Cortex of kidney (tissue), 1 donor: ENCODE measurements at places on chromosomes 5 and 9.

DNA sequence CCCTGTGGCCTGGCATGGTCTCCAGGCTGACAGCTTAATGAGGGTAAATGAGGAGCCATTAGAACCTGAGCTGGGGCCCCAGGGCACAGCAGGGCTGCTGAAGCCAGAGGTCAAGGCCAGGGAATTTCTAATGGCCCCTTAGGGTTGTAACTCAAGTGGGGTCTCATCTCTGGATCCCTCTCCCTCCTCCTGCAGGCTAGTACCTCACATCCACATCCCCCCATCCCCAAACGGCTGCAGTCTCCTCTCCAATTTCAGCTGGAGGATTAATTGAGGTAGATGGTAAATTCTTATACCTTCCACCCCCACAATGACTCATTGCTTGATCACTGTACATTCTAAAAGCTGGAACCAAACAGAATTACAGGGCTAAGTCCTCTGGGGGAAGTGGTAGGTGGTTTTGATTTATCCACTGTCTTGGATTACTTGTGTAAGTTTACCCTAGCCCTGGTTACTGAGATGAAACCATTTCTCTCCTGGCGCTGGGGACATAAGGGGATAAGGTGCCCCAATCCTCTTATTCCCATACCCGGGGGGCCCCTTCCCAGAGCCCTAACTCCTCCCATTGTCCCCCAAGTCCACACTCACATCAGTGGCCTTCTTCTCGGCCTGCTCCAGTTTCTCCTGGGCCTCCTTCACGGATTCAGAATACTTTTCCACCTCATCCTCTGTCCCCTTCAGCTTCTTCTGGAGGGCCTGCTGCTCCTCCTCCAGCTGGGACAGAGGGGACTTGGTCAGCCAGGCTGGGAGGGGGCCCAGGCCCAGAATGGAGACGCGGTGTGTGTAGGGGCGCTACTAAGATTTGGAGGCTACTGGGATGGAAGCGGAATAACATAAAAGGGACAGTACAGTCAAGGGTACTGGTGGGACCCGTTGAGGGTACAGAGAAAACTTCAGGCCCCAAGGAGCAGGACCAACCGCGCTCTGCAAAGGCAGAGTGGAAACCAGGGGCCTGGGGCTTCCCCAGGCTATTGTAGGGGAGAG, 875 bp downstream of the TPM2 start:
- DNase-seq = no peak

- no peak for DNase-seq
Observed at GRCh38 chr5:157516006-157516405, 56.0 kb downstream of the NIPAL4 start.

DNA sequence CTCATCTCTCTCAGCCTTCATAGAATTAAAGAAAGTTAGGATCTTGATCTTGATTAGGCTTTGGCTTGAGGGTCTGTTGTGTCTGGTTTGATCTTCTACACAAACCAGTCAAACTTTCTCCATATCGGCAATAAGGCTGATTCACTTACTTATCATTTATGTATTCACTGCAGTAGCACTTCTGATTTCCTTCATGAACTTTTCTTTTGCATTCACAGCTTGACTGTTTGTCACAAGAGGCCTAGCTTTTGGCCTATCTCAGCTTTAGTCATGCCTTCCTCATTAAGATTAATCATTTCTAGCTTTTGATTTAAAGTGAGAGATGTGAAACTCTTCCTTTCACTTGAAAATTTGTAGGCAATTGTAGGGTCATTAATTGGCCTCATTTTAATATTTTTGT, 62.8 kb downstream of the SH3RF2 start:
- no peak for DNase-seq

DNA sequence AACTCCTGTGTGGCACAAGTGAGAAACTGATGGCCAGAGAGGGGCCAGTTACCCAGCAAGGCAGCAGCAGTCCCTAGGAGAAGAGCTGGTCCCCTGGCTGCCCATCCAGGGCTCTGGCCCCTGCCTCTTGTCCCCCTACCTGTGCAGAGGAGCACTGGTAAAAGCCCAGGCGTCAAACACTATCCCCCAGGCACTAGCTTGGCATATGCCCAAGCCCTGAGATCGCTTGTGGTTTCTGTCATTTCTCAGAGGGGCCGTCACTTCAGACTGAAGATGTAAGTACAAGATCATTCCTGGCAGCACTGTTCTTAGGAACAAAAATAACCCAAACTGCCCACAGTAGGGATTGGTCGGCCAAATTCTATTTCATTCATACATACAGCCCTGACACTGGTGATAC, 53.9 kb downstream of the COL15A1 start:
- DNase-seq = no peak

DNA sequence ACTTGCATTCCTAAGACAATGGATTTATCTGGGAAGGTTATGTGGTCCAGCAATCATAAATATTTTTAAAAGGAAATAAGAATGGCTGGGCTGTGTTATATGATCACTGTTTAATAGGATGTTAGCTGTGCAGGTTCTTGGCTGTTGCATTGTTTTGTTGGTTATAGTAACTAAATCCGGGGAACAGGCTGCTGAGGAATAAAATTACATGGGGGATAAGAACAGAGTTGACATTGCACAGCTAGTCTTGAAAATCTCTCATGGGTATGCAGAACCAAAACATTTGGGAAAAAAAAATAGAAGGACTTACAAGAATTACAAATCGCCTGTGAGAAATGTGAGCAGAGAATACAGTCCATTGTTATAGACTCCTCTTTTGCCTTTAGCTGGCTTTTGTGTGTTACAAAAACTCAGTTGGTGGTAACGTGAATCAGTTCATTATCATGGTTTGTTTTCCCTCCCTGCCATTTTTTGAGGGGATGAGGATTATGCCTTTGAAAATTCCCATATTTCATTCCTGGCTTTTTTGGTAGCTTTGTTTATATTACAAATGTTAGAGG, 375.3 kb upstream of the DAB2 start:
- no peak for DNase-seq

DNA sequence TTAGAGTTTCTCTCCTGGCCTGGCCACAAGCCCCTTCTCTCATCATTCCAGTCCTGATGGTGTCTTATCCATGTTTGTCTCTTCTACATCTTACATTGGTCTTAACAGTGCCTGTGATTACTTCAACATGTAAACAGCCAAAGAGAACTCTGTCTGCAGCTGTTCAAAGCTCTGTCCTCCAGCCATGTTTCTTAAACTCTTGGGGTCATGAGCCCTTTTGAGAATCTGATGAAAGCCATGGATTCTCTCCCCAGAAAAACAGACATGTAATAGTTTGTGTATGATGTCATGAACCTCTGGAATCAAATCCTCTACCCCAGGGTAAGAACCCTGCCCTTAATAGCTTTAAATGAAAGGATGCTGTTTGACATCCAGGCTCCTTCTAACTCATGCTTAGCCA, 30.1 kb downstream of the MAMDC2 start:
- no peak for DNase-seq

DNA sequence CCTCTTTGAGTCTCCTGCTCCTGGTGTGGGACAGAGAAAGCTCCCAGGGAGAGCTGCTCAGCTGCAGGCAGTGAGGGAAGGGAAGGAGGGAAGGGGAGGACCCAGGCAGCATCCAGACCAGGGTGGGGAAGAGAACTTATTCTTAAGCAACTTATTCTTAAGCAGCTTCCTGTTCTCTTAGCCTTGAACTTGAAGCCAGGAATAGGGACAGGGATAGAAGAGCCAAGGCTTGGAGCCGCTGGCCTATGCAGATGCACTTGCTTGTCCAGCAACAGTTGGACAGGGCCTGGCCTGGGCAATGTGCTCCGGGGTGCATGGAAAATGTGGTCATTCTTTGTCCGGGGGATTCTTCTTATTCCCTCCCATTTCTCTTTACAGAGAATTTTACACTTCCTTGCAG, 31.4 kb upstream of the SPTLC1 start:
- no peak for DNase-seq

GRCh38 chr5:1668141-1668721, 131.4 kb downstream of the MRPL36 start:
- no peak for DNase-seq

GRCh38 chr5:174943785-174944184, 219.4 kb downstream of the MSX2 start:
- DNase-seq = no peak

- no peak for DNase-seq
Observed at GRCh38 chr5:170380361-170380951, 8.7 kb downstream of the KCNMB1 start.

DNA sequence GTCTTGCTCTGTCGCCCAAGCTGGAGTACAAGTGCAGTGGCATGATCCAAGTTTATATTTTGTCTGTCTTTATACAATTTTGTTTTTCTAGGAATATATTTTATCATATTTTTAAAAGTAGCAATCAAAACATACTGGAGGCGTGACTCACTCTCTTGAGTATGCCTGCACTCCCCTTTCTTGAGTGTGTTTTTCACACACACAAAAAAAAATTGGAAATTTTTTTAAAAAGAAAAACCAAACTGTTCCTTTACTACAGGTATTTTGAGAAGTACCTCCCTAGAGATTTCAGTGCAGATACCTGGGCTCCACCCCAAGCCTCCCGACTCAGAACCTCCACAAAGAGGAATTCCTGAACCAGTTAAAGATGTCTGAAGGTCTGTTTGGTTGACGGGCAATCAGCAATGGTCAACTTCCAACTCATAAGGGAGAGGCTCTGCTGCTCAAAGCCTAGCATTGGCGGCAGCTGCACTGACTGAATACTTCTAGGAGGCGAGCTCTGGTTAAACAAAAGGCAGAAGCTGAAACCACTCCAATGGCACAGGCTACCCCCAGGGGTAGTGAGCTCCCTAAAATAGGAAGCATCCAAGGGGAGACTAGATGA, 27.4 kb downstream of the PDE6A start:
- DNase-seq = no peak

GRCh38 chr5:170297589-170298462, at the start of gene LCP2:
TSS of gene LCP2 (minus strand) at chr5:170297777. CDS start at chr5:170297611, 166 bp downstream.
- DNase-seq = no peak

DNA sequence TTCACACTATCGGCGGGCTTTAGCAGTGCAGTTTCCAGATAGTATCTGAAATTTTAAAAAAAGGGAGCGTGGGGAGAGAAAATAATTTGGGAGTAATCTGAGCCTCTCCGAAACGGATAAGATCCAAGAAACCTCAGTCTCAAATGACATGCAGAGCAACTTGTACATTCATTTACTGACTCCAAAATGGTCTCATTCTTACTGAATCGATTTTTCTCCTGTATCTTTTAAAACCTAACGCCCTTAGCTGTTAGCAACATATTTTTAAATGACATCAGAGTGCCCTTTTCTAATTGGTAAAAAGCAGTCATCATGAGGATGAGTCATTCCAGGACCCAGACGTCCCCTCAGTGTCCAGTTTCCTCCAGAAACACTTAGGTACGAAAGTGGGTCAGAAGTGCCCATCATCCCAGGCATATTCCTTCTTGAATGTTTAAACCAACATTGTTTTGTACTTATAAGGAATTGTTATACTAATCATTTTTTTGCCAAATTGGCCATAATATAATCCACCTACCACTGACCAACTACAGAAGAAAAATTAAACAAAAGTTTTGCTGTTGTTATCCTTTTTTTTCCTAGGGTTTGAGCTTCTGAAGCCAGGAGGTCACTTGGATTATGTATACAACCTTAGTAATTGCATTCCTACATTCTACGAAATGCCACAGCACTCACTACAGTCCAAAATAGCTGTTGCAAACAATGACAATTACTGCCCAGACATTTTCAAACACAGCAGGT, 354.4 kb downstream of the ADAMTS6 start:
- DNase-seq = no peak

DNA sequence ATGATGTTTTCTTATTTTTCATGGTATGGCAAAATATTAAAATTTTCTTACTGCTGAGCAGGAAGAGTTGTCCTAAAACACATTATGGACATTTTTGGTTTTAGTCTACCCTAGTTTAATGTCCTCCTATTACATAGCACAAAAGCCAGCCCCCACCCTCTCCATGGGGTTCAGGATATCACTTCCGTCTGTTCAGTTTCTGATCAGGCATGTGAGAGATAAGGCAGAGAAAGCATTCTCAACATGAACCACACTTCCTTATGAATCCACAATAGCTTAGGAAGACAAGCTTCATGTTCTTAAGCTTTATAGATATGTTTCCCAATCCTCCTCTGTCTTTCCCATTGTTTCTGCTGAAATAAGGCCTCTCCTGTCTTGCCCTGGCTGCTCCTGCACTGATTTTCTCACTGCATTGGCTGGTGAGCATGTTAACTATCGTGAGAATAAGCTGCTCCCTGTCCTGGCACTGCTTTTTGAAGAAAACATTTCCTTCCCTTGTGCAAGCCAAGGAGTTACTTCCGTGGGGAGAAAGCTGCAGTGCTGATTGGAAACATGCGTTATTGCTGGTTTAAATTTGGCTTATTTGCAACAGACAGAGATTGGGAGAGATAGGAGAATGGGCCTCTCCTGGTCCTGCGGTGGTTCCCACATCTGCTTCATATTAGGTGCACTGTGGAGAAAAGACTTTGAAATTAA, 260.3 kb upstream of the RPS23 start:
- DNase-seq = no peak

DNA sequence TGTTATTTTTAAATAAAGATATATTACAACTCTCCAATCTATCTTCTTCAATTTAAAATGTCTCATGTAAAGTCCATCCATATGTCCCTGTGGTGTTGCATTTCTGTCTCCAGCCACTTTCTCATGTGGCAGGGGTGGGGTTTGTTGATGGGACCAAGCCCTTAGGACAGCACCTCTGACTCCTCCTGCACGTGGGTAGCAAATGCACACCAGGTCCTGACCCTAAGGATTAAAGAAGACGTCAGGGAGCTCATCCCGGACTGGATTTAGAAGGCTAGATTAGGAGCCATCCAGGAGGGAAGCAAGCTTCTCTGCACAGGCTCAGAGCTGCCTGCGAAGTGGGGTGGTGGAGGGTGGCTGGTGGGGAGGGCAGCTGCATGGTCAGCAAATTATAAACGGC, 38.9 kb upstream of the FAM120AOS start:
- DNase-seq = no peak

GRCh38 chr5:72237415-72237814, 82.6 kb downstream of the MRPS27 start:
- no peak for DNase-seq

- no peak for DNase-seq
Observed at GRCh38 chr9:100099722-100100042, 639 bp downstream of the INVS start.

DNA sequence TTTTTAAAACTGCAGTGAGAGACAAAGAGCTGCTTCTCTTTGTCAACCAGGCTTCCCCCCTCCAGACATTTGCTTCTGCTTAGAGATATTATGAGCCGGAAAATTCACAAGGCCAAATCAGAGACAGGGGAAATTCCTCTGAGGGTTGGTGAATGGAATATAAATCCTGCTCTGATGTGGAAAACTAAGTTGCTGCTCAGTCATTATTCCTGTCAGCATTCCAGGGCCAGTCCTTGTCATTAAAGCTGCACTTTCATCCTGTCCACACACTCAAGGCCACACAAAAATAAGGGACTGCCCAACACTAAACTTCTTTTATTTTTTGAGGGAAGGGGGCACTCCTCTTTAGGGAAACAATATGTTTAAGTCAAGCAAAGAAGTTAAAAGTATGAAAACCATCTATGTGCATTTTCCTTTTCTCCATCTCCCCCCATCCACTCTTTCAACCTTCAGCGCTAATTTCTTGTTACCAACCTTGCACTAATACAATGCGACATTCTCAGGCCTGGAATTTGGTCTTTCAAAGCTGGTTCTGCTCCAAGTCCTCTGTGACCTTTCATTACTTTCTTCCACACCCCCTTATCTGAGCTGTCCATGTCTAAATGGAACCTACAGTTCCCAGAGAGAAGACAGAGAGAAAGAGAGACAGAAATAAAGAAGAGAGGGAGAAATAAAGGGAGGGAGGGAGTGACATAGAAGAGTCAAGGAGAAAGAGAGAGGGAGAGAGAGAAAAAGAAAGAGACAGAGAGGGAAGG, 118.9 kb upstream of the S1PR3 start:
- no peak for DNase-seq

- DNase-seq = no peak
Observed at GRCh38 chr9:2465921-2466460, 155.6 kb upstream of the VLDLR start.
